H4 (cell line): ENCODE measurements at places on chromosomes 6 and 20. TPM values are rescaled to one million over a fixed set of nuclear protein-coding genes. Genes with fewer than 3 reads are reported as not detected.

GRCh38 chr20:24303393-24304170 is 165.8 kb upstream of the SYNDIG1 start:
- DNase-seq, result no peak

Gene TPBG
- total RNA-seq, result 15.9 and 20.3 TPM in 2 replicates

Gene OPN5
- 0.17 TPM in 1 of 2 replicates, not detected in the other for total RNA-seq

- DNase-seq, result no peak
These were observed 8.0 kb upstream of the RBCK1 start for GRCh38 chr20:400128-400453.

Gene FAM217B
- 2.8 and 3.6 TPM in 2 replicates for total RNA-seq

GRCh38 chr6:107692351-107692750 is 131.8 kb downstream of the SCML4 start:
- DNase-seq, result no peak

Gene GSTA1
- total RNA-seq, result not detected in 2 replicates

Gene SCRT2
- not detected in 2 replicates for total RNA-seq

- DNase-seq, result peak; percentile 29
These were observed 481.1 kb downstream of the TFAP2B start for GRCh38 chr6:51299621-51300380.

GRCh38 chr6:66065313-66065712 is 358.3 kb upstream of the EYS start:
- no peak for DNase-seq

DNA sequence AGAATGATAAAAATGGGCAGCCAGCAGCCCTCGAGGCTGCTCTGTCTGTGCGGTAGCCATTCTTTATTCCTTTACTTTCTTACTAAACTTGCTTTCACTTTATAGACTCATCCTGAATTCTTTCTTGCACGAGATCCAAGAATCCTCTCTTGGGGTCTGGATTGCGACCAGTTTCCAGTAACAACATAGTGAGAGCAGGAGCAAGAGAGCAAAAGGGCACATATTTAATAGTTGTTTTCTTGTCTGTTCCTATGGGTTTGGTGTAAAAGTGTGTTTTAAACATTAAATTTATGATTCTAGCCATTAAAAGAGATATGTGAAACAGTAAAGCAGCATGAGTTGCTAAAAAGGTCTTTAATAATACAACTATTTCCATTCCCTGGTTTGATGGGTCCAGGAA is 78.8 kb upstream of the OPRM1 start:
- DNase-seq, result no peak

DNA sequence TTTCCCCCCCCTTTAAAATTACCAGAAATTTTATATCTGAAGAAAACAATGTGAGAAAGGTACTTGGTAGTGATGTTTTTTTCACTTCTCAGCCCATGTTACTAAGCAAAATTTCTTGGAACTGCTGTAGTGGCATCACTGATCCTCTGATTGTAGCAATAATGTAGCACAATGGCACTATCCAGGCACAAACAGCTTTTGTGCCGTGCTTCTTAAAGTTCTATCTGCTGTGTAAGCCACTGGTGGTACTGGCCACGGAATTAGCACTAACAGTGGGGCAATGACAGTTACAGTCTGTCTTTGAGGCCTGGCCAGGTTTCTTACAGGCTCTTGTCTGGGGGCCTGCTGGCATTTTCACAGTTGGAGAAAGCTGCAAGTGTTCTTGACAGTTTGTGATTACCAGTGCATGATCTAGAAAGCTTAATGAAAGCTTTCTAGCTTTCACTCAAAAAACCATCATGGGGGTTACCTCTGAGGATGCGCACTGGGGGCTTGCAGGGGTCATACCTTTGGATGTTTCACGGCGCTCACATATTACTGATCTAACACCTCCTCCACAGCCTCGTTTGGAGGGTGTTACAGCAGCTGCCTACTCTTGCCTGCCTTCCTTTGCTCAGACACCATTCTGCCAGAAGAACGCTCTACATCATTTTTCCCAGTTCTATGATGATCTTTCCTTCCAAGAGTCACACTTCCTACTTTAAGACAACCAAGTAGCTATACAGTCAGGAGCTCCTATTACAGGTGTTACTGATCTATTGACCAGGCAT is 58.4 kb upstream of the ARMH2 start:
- DNase-seq, result no peak

GRCh38 chr20:7996898-7997297 is 22.7 kb downstream of the TMX4 start:
- no peak for DNase-seq

Gene LPA
- total RNA-seq, result not detected in 2 replicates

Gene APOBEC2
- not detected in 2 replicates for total RNA-seq

GRCh38 chr6:40721271-40721952 is 134.2 kb upstream of the LRFN2 start:
- DNase-seq, result no peak

Gene MAN1A1
- 11.7 and 14.1 TPM in 2 replicates for total RNA-seq

Gene SOBP
- 1.5 and 2.9 TPM in 2 replicates for total RNA-seq

Gene GJA10
- total RNA-seq, result not detected in 2 replicates

Gene B4GALT5
- 13.3 and 15.4 TPM in 2 replicates for total RNA-seq

- no peak for DNase-seq
These were observed 59.2 kb upstream of the SNX9 start for GRCh38 chr6:157763904-157764177.

Gene PIGU
- 20.9 and 35.8 TPM in 2 replicates for total RNA-seq

DNA sequence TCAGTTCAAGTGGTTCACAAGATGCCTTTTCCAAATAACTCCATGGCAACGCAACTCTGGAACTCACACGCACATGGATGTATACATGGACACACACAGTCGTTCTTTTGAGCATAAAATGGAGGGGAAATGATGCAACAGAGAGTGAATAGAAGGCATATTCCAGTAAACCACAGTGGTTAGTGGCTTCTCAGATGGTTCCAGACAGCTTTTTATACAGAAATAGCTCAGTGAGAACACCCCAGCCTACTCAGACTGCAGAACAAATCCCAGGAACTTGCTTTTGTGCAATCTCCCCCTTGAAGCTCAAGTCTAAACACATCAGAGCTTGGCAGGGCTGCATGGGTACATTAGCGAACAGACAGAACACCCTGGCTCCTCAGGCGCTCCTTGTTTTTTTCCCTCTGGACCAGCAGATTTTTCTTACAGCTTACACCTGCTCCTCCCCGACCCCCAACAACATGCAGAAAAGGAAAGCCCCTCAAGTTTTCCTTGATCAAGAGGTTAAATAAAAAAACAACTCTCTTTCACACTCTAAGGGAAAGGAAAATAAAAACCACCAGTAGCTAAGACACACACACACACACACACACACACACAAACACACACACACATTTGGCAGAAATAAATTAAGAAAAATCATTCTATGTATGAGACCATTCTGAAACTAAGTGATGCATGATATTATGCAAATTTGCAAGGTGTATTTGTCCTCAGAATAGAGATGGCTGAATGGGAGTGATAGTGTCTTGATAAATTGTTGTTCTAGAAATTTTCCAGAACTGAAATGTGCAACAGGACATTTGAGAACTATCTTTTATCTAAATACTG is 51.2 kb upstream of the RANBP9 start:
- peak; percentile 88 for DNase-seq

Gene MTO1
- total RNA-seq, result 17.0 and 17.4 TPM in 2 replicates
